ENCODE measurements at places on chromosomes 11 and 22.

DNA sequence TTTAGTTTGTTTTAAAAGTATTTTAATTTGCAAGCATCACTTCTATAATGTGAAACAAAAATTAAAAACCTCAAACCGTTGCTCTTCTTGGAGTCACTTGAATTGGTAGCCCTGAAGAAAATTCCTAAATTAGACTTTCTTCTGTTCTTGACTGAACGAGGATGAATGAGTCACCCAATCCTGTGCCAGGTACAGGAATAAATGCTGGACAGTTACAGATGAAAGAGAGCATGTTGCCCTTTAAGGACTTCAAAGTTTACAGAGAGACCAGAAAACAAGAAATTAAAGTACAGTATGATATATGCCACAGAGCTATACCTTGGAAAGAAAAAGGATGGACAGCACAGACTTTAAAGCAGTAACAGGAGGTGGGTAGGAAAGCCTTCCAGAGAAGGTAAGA is 41.3 kb upstream of the CXCR5 start:
- no peak for DNase-seq

DNA sequence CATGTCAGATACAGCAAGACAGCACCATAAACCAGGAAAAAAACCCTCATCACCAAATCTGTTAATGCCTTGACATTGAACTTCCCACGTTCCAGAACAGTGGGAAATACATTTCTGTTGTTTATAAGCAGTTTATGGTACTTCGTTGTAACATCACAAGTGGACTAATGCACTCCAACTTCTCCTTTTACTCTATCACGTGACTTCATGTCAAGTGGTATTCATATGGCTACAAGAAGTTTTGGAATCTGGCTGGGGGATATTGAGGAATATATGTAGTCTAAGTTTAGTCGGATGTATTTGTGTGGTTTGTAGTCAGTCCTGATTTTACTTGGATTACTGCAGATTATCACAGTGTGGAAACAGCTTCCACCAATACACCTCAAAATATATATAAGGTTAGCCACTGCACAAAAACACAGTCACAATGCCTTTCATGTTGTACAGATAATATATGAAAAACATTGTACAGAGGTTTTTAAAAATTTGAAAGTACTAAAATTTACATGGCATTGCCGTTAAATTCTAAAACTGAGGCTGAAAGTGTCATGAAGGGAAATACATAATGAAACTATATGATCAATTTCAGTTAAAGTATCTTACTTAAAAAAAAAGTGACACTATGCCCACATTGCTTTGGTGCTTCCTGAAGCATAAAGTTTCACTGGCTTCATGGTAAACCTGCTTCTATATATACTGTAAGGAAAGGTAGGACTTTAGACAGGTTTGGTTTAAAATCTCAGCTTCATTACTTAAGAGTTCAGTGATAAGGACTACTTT is 134.1 kb downstream of the CASP12 start:
- DNase-seq: no peak

- DNase-seq: no peak
Observed at GRCh38 chr22:39773503-39773902, 120.1 kb downstream of the ENTHD1 start.

DNA sequence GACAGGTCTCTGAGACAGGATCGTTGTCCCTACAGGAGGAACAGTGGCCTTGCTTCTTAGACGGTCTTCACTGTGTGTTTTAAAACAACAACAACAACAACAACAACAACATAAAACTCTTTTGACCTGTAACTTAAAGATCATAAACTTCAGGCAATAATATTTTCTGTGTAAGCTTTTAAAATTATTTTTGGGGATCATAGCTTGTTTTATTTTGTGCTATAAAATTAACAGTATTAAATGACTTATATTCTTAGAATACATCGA is 13.8 kb upstream of the AIFM3 start:
- DNase-seq: no peak

DNA sequence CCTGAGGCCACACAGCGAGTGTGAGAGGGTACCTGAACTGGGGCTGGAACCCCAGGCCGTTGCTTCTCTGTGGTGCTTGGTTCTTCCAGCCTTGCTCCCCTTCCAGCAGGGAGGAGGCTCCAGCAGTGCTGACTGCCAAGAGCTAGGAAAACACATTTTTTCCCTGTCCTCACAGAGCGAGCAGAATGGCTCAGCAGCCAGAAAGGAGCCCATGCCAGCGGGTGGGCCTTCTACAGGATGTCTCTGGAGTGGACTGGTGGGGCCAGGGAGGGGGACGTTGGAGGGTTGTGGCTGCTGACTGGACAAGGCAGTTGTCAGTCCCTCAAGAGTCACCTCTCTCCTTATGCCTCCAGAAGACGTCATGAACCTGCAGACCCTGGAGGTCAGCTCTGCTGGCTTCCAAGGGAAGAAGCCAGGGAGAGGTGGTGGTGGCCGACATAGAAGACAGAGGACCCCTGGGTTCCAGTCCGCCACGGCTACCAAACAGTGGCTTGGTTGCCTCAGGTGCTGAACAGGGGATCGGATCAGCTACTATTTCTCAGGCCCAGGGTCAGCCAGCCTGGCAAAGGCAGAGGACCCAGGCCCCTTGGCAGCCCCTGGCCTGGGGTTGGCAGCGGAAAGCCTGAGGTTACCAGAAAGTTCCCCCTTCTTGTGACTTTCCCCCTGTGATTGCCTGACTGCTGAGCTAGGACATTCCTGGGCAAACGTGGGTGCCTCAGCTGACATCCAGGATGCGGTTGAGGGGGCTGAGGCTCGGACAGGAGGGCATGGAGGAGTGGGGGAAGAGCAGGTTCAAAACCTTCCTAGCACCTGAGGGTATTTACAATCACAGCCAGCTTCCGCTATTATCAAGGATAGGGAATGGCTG is 3.7 kb downstream of the MAFF start:
- DNase-seq: no peak

DNA sequence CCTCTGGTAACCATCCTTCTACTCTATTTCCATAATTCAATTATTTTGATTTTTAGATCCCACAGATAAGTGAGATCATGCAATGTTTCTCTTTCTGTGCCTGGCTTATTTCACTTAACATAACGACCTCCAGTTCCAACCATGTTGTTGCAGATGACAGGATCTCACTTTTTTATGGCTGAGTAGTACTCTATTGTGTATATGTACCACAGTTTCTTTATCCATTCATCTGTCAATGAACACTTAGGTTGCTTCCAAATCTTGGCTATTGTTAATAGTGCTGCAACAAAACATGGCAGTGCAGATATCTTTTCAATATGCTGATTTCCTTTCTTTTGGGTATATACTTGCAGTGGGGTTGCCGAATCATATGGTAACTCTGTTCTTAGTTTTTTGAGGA is 286.4 kb upstream of the C11orf87 start:
- DNase-seq: no peak

DNA sequence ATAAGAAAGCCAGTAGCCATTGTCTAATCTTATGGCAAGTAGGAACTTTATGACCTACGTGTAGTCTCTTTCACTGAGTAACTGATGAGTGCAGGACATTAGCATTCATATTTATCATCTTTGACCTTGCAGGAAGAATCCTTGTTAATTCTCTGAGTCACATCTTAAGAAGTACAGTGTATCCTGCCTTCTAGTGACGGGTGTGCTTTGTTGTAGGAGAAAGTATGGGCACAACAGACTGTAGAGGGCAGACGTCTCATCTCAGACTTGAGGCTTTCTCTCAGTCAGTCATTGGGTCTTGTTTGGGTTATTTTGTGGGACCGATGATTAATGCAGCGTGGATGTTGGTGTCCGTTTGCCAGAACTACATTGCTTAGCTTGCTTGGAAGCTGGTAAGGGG is 6.8 kb downstream of the RNF214 start:
- no peak for DNase-seq

All from NCI-H187 (cell line).